ENCODE measurements at places on chromosomes 11 and 22.

DNA sequence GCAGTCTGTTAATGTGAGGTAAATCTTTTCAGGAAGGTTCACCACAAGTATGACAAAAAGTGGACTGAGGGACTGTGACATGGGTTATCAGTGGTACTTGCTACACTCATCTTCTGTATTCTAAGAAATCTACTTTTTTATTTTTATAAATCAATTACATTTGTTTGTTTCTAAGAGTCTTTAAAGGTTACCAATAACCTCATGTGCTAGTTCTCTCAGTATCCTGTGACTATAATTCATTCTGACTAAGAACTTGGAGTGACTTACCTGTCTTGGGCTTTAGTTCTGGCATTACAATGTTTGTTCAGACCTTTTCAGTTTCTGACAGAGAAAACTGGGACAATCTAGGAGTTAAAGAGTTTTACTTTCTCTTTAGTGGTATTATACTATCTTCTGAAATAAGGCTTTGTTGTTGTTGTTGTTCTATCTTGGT lies 108.4 kb downstream of the PDE3B start:
- no peak for DNase-seq

DNA sequence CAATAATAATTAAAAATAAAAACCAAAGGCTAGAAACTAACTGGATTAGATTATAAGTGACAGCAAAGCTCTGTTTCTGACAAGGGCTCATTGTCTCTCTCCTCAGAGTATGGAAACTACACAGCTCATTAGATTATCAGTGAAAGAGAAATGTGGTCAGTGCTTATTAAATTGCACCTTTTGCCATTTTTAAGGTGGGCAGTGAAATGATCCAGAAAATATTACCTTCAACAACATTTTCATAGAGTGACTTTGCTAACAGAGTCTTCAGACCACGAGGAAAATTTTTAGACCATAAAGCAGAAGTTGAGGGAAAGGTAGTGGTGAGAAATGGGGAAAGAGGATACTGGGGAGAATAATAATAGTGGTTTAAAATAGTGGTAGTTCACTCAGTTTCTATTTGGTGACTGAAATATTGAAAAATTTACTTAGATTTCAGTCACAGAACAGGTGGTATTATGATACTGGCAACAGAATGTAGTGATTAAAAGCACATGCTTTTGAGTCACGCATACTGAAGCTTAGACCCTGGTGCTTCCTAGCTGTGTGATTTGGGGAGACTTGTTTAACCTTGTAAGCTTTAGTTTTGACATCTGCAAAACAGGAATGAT lies 684.0 kb upstream of the CCDC90B start:
- no peak for DNase-seq

DNA sequence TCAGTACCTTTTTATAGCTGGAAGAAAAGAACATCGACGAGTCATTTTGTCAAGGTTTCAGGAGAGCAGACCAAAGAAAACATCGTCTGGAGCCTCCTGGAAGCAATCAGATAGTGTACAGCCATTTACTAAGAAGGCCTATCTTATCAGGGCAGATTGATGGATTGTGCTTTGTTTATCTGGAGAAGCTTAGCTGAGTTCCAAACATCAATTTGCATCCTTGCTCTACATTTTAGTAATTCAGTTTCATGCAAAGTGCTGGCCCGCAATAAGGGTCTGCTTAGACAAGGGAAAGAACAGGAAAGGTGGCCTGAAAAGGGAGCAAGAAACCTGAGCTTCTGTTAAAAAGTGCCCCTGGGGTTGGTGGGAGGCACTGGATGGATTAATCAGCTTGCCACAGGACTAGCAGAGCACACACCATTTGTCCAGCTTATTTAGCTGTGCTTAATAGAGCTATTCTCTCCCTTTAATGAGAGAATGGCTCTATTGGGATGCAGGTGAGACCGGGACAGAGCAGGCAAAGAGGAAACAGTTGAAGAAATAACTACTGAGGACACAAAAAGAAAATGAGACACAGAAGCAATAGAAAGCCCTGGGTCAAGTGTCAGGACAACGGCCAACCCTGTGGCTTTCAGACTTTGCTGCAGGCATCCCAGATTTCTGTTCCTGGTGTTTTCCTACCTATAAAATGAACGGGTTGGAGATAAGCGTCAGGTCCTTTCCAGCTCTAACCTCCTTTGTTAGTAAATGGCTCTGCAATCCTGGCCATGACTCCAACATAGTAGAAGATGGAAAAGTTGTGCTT lies 122.1 kb upstream of the TTC12 start:
- no peak for DNase-seq

DNA sequence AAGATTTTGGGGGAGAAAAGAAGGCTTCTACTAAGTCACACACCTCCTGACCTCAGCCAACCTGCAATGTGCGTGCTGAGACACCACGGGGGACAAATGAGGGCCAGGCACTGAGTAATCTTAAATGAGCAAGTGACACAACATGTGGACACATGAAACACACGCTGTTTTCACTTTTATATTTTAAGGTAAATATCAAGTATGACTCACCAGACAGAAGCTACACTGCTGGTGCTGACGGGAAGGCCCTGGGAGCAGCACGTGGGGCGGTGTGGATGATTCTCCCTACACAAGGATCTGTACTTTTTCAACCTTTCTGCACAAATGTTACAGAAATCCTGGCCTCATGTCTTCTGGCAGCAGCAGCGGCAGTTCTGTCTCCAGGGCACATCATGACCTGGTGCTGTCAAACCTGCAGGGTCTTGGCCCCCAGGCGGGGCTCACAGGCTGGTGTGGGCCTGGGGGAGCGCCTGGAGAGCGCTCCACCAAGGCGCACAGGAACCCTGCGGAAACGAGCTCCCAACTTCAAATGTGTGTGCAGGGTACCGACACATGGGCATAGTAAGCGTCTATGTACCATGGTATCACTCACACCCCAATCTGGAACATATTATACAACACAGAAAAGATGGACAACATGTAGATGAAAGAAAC lies 61.7 kb downstream of the DGCR2 start:
- no peak for DNase-seq

DNA sequence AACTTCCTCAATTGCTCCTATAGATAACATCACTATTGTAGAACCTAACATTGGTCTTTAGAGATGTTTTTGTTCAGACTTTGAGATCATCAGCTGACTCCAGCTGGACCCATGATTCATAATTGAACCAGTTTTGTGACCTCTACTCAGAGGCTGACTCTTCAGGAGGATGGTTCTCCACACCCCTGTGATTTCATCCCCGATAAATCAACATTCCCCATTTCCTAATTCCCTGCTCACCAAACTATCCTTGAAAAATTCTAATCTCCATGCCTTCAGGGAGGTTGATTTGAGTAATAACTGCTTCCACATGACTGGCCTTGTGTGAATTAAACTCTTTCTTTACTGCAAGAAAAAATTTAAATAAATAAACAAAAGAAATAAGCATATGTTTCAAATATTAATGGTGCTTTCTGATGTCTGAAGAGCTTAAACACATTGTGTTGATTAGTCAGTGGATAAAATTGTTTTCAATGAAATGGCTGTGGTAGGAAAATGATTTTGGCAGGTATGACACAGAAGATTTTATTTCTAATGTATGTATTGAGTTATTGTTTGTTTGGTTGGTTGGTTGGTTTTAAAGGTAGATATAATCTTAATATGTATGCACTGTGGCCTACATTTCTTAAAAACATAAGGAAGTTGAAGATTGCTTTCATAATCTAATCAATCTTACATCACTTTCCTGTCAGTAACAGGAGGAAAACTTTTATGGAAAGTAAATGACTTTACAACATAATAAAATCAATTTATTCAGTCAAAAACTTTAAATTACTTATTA lies 427.9 kb upstream of the CCDC179 start:
- no peak for DNase-seq

GRCh38 chr22:46483353-46483752 lies 54.1 kb downstream of the CELSR1 start:
- no peak for DNase-seq
